ENCODE measurements at places on chromosomes 3 and 15.

DNA sequence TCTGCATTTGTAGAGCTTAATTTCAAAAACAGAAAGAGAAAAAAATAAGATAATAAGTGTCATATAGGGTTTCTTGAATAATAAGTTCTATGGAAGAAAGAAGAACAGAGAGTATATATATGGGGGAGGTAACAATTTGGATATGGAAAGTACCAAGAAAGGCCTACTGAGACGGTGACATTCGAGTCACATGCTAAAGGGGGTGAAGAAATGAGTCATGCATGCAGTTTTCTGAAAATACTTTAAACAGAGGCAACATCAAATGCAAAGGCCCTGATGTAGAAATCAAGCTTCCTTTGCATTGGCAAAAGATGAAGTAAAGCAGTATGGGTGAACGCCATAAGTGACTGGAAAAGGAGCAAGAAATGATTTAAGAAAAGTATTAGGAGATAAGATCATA lies 371.6 kb upstream of the ZNF385D start:
- DNase-seq, result no peak

DNA sequence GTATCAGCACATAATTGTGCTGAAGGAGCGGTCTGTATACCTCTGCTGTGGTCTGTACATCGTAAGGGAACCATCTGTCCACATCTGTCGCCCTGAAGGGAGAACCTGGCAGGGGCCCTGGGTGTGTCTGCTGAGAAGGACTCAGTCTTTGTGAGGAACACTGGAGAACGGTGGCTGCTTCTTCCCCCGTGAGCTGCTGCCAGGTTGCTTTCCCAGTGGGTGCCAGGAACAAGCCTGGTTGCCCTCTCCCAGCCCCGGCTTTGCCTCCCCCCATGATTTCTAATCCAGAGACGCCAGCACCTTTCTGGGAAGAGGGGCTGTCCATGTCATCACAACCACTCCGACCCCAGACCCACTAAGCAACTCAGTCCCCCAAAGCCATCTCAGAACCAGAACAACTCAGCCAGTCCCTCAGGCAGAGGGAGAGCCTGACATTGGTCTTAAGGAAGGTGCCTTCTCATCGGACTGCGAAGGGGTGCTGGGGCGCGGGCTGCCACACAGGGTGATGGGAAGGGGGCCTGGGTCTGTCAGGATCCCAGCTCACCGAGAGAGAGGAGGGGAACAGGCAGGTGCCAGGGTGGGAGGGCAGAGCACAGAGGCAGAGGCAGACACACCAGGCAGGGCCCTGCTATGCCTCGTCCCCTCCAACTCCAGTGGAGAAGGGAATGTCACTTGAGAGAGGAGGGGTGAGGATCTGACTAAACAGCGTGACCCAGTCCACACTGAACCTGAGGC lies 8.5 kb downstream of the TNK2 start:
- DNase-seq, result no peak

GRCh38 chr3:17664923-17665322 lies 77.5 kb downstream of the TBC1D5 start:
- DNase-seq, result no peak

GRCh38 chr3:116896116-116896515 lies 186.5 kb downstream of the TUSC7 start:
- DNase-seq, result no peak

- DNase-seq, result no peak
These were observed 50.0 kb upstream of the GPR149 start for GRCh38 chr3:154480033-154480432.

- no peak for DNase-seq
These were observed 106.8 kb downstream of the ADCY5 start for GRCh38 chr3:123341871-123342630.

GRCh38 chr3:172259726-172260248 lies 188.5 kb downstream of the GHSR start:
- DNase-seq, result no peak

GRCh38 chr3:41369838-41370237 lies 170.5 kb downstream of the CTNNB1 start:
- DNase-seq, result no peak
